ENCODE measurements at places on chromosomes 2 and 18. TPM values are rescaled to one million over a fixed set of nuclear protein-coding genes. Genes with fewer than 3 reads are reported as not detected.

INHA gene
- total RNA-seq, result not detected

KIF1A gene
- total RNA-seq, result not detected

GAREM1 gene
- total RNA-seq, result 0.65 TPM

CXCR4 gene
- total RNA-seq, result 311 TPM

FIGN gene
- 0.98 TPM for total RNA-seq

RBM44 gene
- total RNA-seq, result 0.67 TPM

CHN1 gene
- total RNA-seq, result 12.4 TPM

PROKR1 gene
- total RNA-seq, result not detected

EVA1A gene
- total RNA-seq, result 41.2 TPM

CLEC4F gene
- total RNA-seq, result not detected

KIF5C gene
- 0.29 TPM for total RNA-seq

CRYGB gene
- not detected for total RNA-seq

DIPK1C gene
- not detected for total RNA-seq

PMAIP1 gene
- 10.8 TPM for total RNA-seq

RAX gene
- not detected for total RNA-seq

GRB14 gene
- total RNA-seq, result 5.9 TPM

SAG gene
- not detected for total RNA-seq

ST8SIA5 gene
- total RNA-seq, result not detected

DSG4 gene
- not detected for total RNA-seq

DSG1 gene
- not detected for total RNA-seq

KCNE4 gene
- total RNA-seq, result under 0.01 TPM

IKZF2 gene
- 2.9 TPM for total RNA-seq

GULP1 gene
- total RNA-seq, result 22.2 TPM

ABCG8 gene
- not detected for total RNA-seq

HNMT gene
- total RNA-seq, result 6.2 TPM

LIPT1 gene
- 4.4 TPM for total RNA-seq

DNER gene
- 0.67 TPM for total RNA-seq

SPATA3 gene
- not detected for total RNA-seq

NEUROD1 gene
- not detected for total RNA-seq

LCT gene
- not detected for total RNA-seq

LHCGR gene
- not detected for total RNA-seq

MOCOS gene
- 0.48 TPM for total RNA-seq

COLEC11 gene
- 0.65 TPM for total RNA-seq

CENPA gene
- 5.2 TPM for total RNA-seq

DHRS9 gene
- total RNA-seq, result 3.7 TPM

LINC00305 gene
- total RNA-seq, result not detected

CBLN2 gene
- total RNA-seq, result 0.98 TPM

TEX44 gene
- not detected for total RNA-seq

LYPD6 gene
- 1.3 TPM for total RNA-seq

IFIH1 gene
- total RNA-seq, result 5.9 TPM

CEP192 gene
- 21.6 TPM for total RNA-seq
